NCI-H1105 (cell line): ENCODE measurements at places on chromosomes 2 and 18.

DNA sequence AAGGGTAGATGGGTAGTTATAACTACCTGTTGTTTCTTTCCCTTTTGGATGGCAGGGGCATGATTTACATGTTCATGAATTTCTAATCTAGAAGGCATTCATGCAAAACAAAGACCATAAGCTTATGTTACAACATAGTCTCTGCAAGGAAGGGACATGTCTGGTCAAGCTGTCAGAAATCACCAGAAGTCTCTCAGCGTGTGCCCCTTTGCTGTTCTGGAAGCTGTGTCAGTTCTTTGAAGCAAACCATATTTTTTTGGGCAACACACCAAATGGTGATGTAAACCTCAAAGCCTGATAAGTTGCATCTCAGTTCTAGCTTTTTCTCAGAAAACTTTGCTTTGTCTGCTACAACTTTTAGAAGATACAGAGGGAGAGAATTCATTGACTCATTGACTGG lies 173.5 kb upstream of the CTAGE1 start:
- DNase-seq, result no peak

GRCh38 chr2:111025288-111025687 lies 95.4 kb upstream of the BCL2L11 start:
- no peak for DNase-seq

GRCh38 chr2:240749516-240749915 lies 57.9 kb downstream of the AQP12A start:
- DNase-seq, result no peak

DNA sequence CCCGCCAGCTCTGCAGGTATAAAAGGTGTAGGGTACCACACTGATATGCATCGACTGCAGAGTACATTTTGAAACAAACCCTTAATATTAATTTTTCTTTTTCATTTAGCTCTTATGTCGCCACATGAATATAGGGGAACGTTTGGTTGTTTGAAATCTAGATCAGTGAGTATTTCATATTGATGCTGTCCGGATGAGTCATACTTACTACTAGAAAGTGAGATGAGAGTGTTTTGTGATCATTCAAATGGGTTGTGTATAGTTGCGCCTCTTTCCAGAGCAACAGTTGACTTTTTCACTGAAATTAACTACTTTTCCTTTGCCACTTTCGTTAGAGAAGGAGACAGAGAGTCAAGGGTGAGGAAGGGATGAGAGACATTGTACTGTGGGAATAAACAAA lies 24.6 kb downstream of the NPAS2 start:
- no peak for DNase-seq
